ENCODE measurements at places on chromosomes 6 and 20. TPM values are rescaled to one million over a fixed set of nuclear protein-coding genes. Genes with fewer than 3 reads are reported as not detected.

DNA sequence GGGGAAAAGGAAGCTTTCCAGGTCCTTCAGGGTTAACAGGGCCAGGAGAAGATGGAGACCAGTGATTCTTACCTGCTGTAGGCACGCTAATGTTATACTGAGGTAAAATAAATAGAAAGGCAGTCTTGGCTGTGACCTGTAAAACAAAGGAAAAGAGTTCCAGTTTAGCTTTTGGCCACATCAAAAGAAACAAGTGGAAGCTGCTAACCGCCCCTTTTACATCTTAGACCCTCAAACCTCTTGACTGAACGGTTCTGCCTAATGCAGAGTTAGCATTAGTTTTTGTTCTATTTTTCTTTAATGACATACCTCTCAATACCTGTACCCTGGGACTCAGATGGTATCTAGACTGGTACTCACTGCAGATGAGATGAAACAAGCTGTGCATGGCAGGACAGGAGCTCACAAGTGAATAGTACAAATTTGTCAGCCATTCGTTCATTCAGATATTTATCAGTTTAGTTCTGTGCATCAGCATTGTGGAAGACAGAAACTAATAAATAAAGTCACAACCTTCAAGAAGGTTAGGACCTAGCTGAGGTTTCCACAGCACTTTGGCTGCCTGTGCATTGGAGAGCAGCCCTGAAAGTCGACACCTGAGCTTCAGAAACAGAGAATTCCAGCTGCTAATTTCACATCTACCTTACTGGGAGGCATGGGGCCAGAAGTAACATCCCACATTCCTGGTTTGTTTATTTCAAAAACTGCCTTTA lies 41.0 kb downstream of the TRAM2 start:
- DNase-seq = no peak

GRCh38 chr6:159106627-159107241 lies 61.9 kb upstream of the TAGAP start:
- DNase-seq = no peak

GRCh38 chr6:111715321-111715720 lies 109.6 kb upstream of the TRAF3IP2 start:
- no peak for DNase-seq

DNA sequence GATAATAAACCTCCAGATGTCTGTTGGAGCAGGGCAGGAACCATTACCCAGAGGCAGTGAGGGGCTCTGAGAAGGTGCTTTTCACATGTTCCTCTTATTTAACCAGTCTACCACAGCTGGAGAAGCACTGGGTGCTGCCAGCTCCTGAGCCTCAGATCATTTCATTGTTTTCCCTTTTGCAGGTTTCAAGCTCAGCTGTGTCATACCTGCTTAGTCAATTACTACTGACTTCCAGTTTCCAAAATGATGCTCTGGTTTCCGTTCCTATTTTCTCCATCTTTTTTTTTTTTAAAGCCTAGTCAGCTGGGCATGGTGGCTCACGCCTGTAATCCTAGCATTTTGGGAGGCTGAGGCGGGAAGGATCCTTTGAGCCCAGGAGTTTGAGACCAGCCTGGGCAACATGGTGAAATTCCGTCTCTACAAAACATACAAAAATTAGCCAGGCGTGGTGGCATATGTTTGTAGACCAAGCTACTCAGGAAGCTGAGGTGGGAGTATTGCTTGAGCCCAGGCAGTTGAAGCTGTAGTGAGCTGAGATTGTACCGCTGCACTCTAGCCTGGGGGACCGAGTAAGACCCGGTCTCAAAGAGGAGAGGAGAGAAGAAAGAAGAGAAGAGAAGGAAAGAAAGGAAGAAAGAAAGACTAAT lies 6.7 kb downstream of the FLOT1 start:
- DNase-seq = no peak

DNA sequence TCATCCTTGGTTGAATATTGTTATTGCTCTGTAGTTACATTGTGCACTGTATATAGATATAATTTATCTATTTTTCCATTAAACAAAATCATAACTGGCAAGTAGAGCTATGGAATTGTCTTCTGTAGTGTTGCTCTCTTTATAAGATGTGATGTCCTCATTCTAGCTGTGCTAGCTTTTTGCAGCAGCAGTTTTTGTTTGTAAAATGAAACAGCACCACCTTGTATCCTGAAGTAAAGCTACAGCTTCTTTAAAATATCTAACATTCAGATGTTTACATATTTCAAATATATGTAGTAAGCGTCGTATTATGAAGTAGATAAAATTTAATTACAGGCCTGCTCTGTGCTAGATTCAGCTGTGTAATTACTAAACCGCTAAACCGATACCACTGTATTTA lies 328.8 kb upstream of the MANEA start:
- no peak for DNase-seq

RTN4IP1 gene
- polyA plus RNA-seq = 7.2 TPM
